ENCODE measurements at places on chromosomes 7 and 10.

DNA sequence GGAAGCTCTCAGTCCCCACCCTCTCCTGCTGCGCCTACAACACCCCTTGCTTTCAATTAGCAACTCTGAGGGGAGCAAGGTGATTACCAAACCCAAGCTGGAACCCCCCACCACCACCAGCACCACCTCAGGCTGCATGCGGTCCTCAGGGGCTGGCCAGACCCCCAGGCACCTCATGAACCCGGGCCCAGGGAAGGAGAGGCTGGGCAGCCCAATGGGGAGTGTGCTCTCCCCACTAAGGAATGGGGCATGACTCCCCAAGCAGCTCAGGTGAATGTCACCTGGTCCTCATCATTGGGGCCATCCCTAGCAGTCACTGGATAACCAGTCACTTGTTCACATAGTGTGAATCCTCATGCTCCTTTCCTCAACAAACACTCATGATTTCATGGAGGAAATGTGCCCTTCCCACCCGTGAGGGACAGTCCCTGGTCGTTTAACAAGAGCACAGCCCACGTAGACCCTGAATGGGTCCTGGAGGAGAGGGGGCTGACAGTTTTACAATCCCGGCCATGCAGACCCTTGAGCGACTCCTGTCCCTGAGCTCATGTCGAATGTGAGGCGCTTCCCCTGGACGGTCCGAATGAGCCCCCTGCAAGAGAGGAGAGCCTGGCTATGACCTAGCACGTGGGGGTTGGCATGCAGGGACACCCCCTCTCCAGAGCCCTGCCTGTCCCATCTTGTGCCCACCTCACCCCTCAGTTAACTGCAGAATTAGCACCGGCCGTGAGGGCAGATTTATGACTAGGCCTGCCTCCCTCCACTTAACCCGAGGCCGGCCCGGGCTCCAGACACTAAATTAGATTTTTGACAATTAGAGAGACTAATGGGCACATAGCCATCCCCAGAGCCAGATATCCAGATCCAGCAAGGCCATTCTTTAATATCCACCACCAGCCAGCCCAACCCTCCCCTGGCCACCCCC is 29.1 kb downstream of the POLL start:
- peaks cover 20% of the 10 kb centered on the region for H3K4me1 ChIP-seq
- no peak for DNase-seq
- H3K36me3 ChIP-seq, result no peaks in the 10 kb centered on the region

- H3K4me1 ChIP-seq, result peaks cover 3% of the 10 kb centered on the region
- no peaks in the 10 kb centered on the region for H3K27me3 ChIP-seq
- H3K27ac ChIP-seq, result peak overlapping the region; percentile 57
Measured at GRCh38 chr10:6255548-6256061, 52.9 kb downstream of the PFKFB3 start.

GRCh38 chr10:63137306-63137705 is 4.2 kb downstream of the NRBF2 start:
- DNase-seq, result no peak
- H3K27me3 ChIP-seq, result no peaks in the 10 kb centered on the region
- no peak overlapping the region for H3K27ac ChIP-seq
- H3K4me3 ChIP-seq, result no peak overlapping the region

- no peak for DNase-seq
- no peak overlapping the region for H3K4me3 ChIP-seq
- peaks cover 66% of the 10 kb centered on the region for H3K27me3 ChIP-seq
- H3K27ac ChIP-seq, result no peak overlapping the region
Measured at GRCh38 chr7:1368184-1368681, 91.0 kb downstream of the MICALL2 start.

DNA sequence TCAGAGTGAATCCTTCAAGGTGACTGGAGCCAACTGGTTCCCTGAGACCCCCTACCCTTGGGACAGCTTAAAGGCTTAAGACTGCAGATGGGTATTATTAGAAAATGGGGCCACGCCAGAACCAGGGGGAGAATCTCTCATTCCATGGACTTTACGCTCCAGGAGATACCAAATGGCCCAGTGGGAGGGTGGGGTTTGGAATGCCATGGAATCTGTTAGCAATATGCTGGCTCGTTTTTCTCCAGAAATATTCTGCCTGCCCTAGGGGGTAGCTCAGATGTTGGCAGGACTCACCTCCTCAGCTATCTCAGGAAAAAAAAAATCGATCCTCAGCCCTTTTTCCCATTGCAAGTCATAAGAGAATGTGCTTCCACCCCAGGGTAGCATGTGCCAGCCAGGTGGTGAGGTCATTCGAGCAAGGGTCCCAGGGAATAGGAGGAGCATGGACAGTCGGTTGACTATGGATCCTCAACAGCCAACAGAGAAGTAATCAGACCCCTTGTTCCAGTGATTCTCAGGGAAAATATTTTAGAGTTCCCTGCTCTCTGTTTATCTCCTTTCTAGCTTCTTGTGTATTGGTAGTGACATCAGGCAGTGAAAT is 22.9 kb downstream of the SVIL start:
- H3K4me3 ChIP-seq, result no peak overlapping the region
- peaks cover 2% of the 10 kb centered on the region for H3K4me1 ChIP-seq
- peaks cover 2% of the 10 kb centered on the region for H3K36me3 ChIP-seq
- no peaks in the 10 kb centered on the region for H3K27me3 ChIP-seq
- no peak overlapping the region for H3K27ac ChIP-seq

DNA sequence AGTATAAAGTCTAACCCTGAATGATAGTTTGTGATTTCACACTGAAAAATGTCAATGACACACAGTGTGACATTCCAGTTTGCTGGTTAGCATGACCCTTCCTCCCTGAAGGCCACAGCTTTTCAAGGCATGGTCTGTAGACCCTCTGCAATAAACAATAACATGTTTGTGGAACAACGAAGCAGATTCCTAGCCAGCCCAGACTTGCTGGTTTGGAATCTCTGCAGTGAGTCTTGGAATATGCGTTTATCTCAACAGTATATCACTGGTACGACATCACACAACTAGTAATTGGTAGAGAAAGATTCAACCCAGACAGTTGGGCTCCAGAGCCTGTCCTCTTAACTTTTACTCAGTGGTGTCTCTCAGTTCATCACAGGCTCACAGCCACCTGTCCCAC is 23.7 kb upstream of the DUSP5 start:
- H3K27me3 ChIP-seq, result no peaks in the 10 kb centered on the region
- H3K36me3 ChIP-seq, result no peaks in the 10 kb centered on the region
- DNase-seq, result no peak
- no peak overlapping the region for H3K4me3 ChIP-seq
- H3K27ac ChIP-seq, result no peak overlapping the region
- no peaks in the 10 kb centered on the region for H3K4me1 ChIP-seq

- no peaks in the 10 kb centered on the region for H3K4me1 ChIP-seq
- no peaks in the 10 kb centered on the region for H3K36me3 ChIP-seq
- H3K4me3 ChIP-seq, result no peak overlapping the region
- no peak overlapping the region for H3K27ac ChIP-seq
- DNase-seq, result no peak
Measured at GRCh38 chr10:34360984-34361383, 454.1 kb downstream of the PARD3 start.

DNA sequence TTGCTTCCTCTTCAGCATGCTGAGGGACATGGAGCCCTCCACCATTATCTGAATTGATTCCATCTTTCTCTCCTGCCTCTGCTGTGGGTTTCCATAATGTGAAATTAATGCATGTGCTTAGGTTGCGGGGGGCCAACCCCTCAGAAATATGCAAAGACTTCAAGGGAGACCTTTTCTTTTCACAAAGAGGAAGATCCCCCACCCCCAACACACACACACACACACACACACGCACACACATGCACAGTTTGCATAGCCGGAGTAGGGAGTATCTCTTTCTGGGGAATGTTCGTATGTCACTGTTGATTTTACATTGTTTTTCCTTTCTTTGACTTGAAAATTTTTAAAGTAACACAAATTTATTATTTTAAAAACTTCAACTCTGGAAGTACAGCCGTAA is 193.5 kb downstream of the MGMT start:
- H3K27ac ChIP-seq, result no peak overlapping the region
- peaks cover 2% of the 10 kb centered on the region for H3K4me1 ChIP-seq
- no peak overlapping the region for H3K4me3 ChIP-seq
- no peaks in the 10 kb centered on the region for H3K27me3 ChIP-seq

DNA sequence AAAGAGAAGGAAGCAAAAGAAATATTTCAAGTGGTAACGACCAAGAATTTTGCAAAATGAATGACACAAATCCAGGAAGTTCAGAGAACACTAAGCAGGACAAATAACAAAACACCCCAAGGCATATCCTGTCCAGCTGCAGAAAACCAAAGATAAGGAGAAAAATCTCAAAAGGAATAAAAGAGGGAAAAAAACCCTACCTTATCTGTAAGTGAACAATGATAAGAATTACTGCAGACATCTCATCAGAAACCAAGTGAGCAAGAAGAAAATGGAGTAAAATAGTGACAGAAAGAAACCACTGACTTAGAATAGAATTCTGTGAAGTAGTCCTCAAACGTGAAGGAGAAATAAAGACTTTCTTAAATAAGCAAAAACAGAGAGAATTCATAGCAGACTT is 21.8 kb downstream of the CARD11 start:
- H3K36me3 ChIP-seq, result peaks cover 57% of the 10 kb centered on the region
- no peak overlapping the region for H3K4me3 ChIP-seq
- DNase-seq, result no peak
- peak overlapping the region; percentile 29 for H3K27ac ChIP-seq

GRCh38 chr7:120583899-120584586 is 273.9 kb downstream of the TSPAN12 start:
- no peak overlapping the region for H3K4me3 ChIP-seq
- no peak overlapping the region for H3K27ac ChIP-seq
- H3K27me3 ChIP-seq, result no peaks in the 10 kb centered on the region
- no peak for DNase-seq
- H3K36me3 ChIP-seq, result no peaks in the 10 kb centered on the region

DNA sequence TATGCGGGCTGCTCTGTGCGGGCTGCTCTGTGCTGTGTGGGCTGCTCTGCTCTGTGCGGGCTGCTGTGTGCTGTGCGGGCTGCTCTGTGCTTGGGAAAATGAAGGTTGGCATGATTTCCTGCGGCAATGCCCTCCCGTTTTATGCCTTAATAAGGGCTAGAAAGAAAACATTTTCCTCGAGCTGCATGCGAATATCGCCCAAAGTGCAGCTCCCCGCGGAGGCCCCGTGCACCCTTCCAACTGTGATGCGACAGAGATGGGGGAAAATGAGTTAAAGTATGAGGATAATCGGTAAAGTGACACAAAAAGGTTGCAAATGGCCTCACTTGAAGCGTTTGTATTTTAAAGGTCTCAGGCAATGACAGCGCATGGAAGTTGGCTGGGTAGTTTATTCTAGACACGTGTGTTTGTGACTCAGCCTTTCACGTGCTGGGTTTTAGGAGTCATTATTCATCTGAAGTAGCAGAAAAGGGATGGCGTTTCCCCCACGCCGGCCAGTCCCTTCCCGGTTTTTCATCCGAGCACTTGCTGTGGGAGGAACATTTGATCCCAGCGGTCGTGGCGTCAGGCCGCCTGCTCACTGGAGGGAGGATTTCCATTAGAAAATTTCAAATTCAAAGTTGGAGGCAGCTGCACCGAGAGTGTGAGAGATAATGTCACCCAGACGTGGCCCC is 220.7 kb downstream of the ADARB2 start:
- H3K36me3 ChIP-seq, result no peaks in the 10 kb centered on the region
- H3K4me3 ChIP-seq, result no peak overlapping the region
- H3K27ac ChIP-seq, result no peak overlapping the region
- H3K27me3 ChIP-seq, result peaks cover 4% of the 10 kb centered on the region

DNA sequence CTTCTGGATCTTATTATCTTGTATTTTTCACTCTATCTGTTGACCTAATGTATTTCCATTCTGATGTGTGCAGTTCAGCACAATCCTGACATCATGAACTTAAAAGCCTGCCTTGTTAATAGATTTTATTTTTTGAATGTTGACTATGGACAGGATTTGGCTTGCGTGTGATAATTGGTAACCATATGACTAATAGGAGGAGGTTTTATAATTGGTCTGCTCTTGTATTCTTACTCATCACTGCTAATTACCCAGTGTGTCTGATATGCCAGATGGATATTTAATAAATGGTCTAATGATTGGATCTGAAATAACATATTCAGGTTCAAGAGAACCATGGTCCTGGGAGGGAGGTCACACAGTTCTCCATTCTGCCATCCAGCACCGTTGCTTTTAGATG is 45.9 kb downstream of the MTURN start:
- H3K4me1 ChIP-seq, result peaks cover 7% of the 10 kb centered on the region
- no peak overlapping the region for H3K4me3 ChIP-seq
- no peak for DNase-seq
- H3K36me3 ChIP-seq, result no peaks in the 10 kb centered on the region
- no peak overlapping the region for H3K27ac ChIP-seq

DNA sequence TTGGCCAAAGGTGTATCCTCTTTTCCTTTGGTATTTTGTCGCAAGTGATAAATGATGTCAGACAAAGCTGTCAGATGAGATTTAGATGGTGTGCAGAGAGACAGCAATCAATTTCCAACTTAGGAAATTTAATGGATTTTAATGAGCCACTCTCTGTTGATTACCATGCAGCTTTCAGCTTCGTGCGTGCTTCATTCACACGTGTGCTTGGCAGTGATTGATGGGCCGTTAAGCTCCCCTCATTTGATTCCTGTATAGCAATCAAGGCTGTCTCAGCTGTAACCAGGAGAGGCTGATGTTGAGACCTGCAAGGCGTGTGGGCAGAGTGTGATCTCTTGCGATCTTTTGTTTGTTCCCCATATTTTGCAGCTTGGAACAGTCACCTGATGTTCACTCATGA is 439.6 kb downstream of the CALN1 start:
- no peak overlapping the region for H3K27ac ChIP-seq
- no peaks in the 10 kb centered on the region for H3K4me1 ChIP-seq
- no peak overlapping the region for H3K4me3 ChIP-seq
- H3K27me3 ChIP-seq, result no peaks in the 10 kb centered on the region
- H3K36me3 ChIP-seq, result no peaks in the 10 kb centered on the region

- H3K4me3 ChIP-seq, result no peak overlapping the region
- no peaks in the 10 kb centered on the region for H3K27me3 ChIP-seq
- H3K4me1 ChIP-seq, result peaks cover 13% of the 10 kb centered on the region
- DNase-seq, result no peak
- H3K36me3 ChIP-seq, result no peaks in the 10 kb centered on the region
Measured at GRCh38 chr7:150429699-150430098, 20.7 kb upstream of the GIMAP8 start.

- no peaks in the 10 kb centered on the region for H3K27me3 ChIP-seq
- H3K4me1 ChIP-seq, result peaks cover 91% of the 10 kb centered on the region
- H3K36me3 ChIP-seq, result no peaks in the 10 kb centered on the region
- peak; percentile 51 for DNase-seq
Measured at GRCh38 chr10:71727105-71727737, 7.6 kb upstream of the C10orf105 start.

DNA sequence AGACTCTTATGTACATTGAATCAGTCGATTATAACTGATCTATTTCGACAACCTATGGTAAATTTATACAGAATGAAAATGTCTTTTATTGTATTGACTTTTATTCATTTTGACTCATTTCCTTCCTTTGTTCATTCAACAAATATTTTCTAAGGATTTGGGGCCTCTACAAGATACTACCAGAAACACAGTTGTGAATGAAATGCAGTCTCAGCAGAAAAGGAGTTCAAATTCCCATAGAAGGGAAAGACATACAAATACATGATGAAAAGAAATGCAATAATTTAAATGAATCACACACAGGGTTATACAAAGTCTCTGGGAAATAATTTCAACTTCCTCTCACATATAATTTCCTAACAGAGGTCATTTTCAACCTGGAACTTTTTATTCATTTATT is 134.0 kb upstream of the SEMA3A start:
- DNase-seq, result no peak
- no peak overlapping the region for H3K4me3 ChIP-seq
- H3K27me3 ChIP-seq, result no peaks in the 10 kb centered on the region
- no peaks in the 10 kb centered on the region for H3K4me1 ChIP-seq
- no peaks in the 10 kb centered on the region for H3K36me3 ChIP-seq

GRCh38 chr7:116569737-116570136 is 44.9 kb downstream of the CAV1 start:
- no peaks in the 10 kb centered on the region for H3K4me1 ChIP-seq
- no peak overlapping the region for H3K27ac ChIP-seq
- no peaks in the 10 kb centered on the region for H3K36me3 ChIP-seq
- no peak for DNase-seq

All from naive thymus-derived CD8-positive, alpha-beta T cell (primary cell).